ENCODE measurements at places on chromosomes 1 and 21. TPM values are rescaled to one million over a fixed set of nuclear protein-coding genes. Genes with fewer than 3 reads are reported as not detected.

- H3K27me3 ChIP-seq: no peaks in the 10 kb centered on the region
- no peaks in the 10 kb centered on the region for H3K4me1 ChIP-seq
- H3K4me3 ChIP-seq: no peak overlapping the region
These were observed 3.4 kb downstream of the NCAM2 start for GRCh38 chr21:21001591-21002100.

GRCh38 chr1:1069711-1070676, 4.1 kb downstream of the RNF223 start:
- no peak overlapping the region for H3K4me3 ChIP-seq
- no peak overlapping the region for H3K27ac ChIP-seq
- peaks cover 46% of the 10 kb centered on the region for H3K27me3 ChIP-seq
- H3K36me3 ChIP-seq: no peaks in the 10 kb centered on the region
- H3K4me1 ChIP-seq: peaks cover 8% of the 10 kb centered on the region

DNA sequence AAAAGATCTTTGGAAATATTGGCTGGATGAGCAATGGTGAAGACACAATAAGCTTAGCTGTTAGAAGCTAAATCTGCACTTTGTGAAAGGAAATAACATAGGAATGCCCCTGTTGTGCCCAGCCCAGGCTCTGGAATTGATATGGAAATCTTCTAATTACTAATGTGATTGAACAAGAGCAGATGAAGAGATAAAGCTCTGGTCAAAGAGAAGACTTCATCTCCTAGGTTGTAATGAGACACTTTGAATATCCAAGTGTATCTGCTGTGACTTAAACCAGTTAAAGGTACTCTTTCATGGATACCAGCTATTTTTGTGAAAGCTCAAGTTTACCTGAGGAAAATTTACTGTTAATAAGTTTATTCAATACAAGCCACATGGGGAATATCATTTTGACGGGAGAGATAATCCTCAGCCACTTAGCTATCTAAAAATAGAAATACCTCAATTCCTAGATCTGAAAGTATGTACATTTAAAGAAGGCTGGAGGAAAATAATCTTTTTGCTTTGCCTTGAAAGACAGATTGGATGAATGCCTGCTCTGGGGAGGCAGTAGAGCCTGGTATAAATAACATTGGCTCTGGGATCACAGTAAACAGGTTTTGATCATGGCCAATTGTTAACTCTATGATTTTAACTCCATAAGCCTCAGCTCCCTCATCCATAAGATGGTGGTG, 494.0 kb upstream of the B3GALT2 start:
- no peaks in the 10 kb centered on the region for H3K4me1 ChIP-seq
- H3K36me3 ChIP-seq: no peaks in the 10 kb centered on the region
- no peak overlapping the region for H3K4me3 ChIP-seq
- no peak for DNase-seq
- H3K27ac ChIP-seq: no peak overlapping the region
- H3K27me3 ChIP-seq: no peaks in the 10 kb centered on the region

SAMSN1 gene
- total RNA-seq: 0.13 TPM

CXADR gene
- total RNA-seq: 1.7 TPM

Measured in SJCRH30 (cell line).